Natural killer cell treated with Interleukin-12 subunit alpha and Interleukin-12 subunit beta and Interleukin-15 and Interleukin-18, amount 100 ng/mL, for 72 hours (primary cell): ENCODE measurements at places on chromosomes 16 and 17. TPM values are rescaled to one million over a fixed set of nuclear protein-coding genes. Genes with fewer than 3 reads are reported as not detected.

DNA sequence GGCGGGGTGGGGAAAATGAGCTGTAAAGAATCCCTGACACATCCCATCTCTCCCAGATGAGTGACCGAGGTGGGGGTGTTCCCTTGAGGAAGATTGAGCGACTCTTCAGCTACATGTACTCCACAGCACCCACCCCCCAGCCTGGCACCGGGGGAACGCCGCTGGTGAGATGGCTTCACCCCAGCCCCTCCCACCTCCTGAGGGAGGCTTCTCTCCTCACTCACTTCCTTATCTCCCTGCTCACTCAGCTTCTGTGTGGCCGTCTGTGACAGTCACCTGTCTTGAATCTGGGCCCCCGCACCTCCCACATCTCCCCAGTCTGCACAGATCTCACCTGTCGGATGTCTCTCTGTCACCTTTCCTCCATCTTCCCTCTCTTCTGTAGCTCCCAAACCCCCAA lies 13.4 kb downstream of the PDK2 start:
- no peaks in the 10 kb centered on the region for H3K27me3 ChIP-seq
- no peak overlapping the region for H3K4me3 ChIP-seq
- H3K36me3 ChIP-seq, result no peaks in the 10 kb centered on the region
- no peaks in the 10 kb centered on the region for H3K4me1 ChIP-seq
- DNase-seq, result no peak

DNA sequence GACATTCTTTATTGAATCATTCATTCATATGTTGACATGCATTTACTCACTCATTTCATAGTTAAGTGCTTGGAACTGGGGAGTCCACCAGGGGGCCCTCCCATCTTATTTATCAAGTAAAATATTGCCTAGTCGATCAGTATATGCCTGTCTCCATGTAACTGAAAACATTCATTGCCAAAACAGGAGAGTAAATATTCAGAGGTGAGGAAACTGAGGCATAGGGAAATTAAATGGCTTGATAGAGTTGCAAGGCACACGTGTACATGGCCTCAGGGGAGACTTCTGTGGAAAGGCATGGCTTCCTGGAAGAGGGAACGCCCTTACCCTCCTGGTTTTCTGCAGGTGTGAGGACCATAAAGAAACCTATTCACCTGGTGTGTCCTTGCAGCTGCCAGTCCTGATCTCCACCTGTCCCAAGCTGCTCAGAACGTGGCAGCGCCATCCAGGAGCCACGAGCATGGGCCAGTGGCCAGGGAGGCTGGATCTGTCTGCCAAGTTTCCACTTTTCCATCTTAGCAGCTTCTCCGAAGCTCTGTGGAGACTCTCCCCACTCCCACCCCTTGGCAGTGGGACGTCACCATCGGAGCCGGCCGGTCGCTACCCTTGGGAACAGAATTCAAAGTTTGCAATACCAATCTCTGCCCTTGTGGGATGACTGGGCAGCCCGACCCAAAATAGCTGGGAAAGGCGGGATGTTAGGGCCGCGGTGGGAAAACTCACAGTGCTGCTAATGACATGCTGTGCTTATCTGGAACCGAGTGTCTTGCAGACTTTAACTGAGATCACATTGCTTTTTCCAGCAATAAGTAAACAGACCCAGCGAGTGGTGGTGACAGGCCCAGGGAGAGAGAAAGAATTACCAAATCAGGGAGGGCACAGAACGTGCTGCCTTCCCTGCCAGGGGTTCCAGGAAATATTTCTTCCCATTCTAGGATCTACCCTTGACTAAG lies 4.1 kb upstream of the C1QTNF1 start:
- H3K4me3 ChIP-seq, result no peak overlapping the region
- H3K36me3 ChIP-seq, result no peaks in the 10 kb centered on the region
- H3K27me3 ChIP-seq, result peaks cover 23% of the 10 kb centered on the region
- no peak for DNase-seq
- H3K4me1 ChIP-seq, result peaks cover 5% of the 10 kb centered on the region

- no peaks in the 10 kb centered on the region for H3K36me3 ChIP-seq
- no peak for DNase-seq
- no peak overlapping the region for H3K27ac ChIP-seq
- no peak overlapping the region for H3K4me3 ChIP-seq
- no peaks in the 10 kb centered on the region for H3K4me1 ChIP-seq
- peaks cover 8% of the 10 kb centered on the region for H3K27me3 ChIP-seq
Observed at GRCh38 chr16:13983625-13984024, 63.7 kb downstream of the ERCC4 start.

Gene PRAC2
- total RNA-seq, result not detected
